ENCODE measurements at places on chromosomes 7 and 10.

DNA sequence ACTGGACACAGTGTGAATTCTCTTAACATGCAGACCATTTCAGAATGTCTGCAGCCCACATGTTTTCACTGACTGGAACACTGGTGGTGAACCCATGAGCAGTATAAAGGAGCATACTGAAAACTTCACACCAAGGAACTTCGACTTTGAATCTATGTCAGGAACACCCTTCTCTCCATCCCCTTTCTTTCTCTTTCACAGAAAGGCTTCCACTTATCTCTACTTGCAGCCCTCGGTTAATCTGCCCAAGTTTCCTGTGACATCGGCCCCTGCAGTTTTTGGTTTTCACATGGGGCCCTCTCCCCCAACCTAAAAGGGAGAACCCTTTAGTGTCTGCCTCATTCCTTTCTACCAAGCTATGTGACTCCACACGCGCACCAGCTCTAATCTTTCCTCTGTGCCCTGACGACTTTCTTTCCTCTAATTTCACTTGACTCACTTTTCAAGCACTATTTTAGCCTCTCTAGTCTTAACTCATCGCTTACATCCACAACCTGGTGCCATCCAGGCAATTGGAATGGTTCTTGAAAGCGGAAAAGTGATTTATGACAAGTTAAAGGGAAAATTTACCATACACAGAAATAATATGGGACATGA is 70.1 kb downstream of the RELN start:
- no peak for DNase-seq

- no peak for DNase-seq
Measured at GRCh38 chr7:80450621-80451308, 61.1 kb downstream of the GNAT3 start.

GRCh38 chr10:94963901-94964300 is 25.4 kb downstream of the CYP2C9 start:
- DNase-seq, result peak; percentile 5

GRCh38 chr10:91762878-91763277 is 35.3 kb upstream of the TNKS2 start:
- no peak for DNase-seq

GRCh38 chr10:79340646-79341244 is 6.5 kb upstream of the PPIF start:
- DNase-seq, result no peak

DNA sequence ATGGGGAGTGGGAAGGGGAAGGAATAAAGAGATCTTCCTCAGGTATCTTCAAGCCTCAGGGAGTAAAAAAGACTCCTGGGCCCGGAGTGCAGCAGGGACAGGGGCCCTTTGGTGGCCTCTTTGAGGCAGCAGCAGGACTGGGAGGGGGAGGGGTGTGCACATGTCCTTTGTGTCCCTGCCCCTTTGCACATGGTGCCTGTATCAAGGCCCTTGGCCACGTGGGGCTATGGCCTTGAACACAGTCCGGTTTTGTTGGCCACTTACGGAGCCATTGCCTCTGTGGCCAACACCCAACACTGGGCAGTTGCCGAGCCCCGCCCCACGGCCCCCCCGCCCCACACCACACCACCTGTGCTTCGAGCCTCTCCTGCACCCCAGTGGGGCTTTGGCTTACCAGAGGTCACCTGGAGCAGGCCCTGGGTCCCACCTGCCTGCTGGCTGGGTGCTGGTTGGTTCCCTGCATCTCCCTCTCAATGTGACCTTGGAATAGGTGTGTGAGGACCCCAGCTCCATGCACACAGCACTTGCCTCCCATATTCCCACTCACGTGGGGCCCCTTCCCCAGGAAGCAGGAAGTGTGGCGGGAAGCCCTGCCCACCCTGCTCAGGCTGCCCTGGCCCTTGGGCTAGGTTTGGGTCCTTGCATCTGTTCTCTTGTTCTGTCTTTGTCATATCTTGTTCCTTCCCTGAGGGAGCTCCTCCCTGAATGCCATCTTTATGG is 5.4 kb downstream of the SAP25 start:
- no peak for DNase-seq

GRCh38 chr7:30522159-30522558 is 17.5 kb upstream of the GGCT start:
- DNase-seq, result no peak

- no peak for DNase-seq
Measured at GRCh38 chr10:75651417-75651816, 220.0 kb downstream of the LRMDA start.

GRCh38 chr10:118937226-118937625 is 92.3 kb upstream of the NANOS1 start:
- no peak for DNase-seq

DNA sequence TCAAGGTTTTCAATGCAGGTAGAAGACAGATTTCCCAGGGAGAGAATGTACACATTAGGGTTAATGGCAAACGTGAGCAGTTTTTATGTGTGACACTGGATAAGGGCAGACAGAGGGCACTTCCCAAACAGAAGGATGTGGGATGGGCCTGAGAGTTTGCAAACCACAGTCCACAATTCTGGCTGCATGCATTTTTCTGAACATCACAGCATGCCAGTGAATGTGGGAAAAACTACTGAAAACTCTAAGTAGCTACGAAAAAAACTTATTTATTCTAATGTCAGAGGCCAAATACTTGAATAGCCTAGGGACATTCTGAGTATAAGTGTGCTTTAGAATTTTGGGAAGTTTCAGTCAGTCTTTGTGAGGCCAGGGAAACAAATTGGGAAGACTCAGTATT is 145.9 kb downstream of the NRCAM start:
- DNase-seq, result no peak

GRCh38 chr10:113463083-113463482 is 89.8 kb upstream of the HABP2 start:
- no peak for DNase-seq

DNA sequence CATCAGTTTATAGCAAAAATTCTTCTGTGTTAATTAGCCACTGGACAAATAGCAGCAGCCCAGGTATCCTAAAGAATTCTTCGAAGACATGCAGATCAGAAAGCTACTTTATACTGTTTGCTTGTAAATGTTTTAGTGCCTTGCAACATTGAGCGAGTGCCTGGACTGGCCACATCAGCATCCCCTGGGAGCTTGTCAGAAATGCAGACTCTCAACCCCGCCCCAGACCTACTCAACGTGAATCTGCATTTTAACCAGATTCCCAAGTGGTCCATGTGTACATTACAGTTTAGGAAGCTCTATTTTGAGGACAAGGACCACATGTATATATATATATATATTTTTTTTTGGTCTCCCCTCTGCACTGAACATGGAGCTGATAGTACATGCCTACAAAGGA is 18.5 kb upstream of the PLEKHS1 start:
- DNase-seq, result no peak

GRCh38 chr10:34193931-34194626 is 621.0 kb downstream of the PARD3 start:
- no peak for DNase-seq

DNA sequence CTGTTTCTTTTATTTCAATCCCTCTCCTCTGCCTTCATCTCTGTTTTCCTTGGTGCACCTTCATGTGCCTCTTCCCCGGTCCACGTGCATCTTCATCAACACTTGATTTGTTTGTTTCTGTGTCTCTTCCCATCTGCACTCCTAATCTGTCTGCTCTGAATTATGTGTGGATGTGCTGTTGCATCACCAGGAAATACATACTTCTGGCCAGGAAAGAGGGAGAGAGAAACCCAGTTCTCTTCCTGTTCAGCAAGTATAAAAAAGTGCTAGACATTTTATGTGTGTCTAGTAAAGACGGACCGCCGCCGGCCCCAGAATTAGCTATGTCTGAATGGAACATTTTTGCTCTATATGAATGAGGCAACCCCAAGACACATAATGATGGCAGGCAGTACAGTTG is 93.8 kb downstream of the CALD1 start:
- DNase-seq, result no peak

- no peak for DNase-seq
Measured at GRCh38 chr10:61990761-61991135, 89.2 kb downstream of the ARID5B start.

DNA sequence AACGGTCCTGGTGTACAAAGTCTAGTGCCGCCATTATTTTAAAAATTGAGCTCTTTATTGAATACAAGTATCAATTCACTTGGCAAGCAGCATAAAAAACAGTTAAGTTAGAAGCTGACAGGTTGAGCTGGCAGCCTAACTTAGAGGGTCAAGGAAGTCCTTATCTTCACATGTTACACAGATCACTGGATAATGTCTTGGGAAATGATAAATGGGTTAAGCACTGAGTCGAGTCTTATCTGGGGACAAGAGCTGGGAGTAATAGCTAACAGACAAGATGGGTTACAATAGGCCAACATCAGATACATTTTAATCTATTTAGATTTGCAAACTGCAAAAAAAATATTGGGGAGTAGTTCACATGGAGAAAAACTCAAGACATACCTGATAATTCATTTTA is 34.2 kb downstream of the SLC18A2 start:
- no peak for DNase-seq

DNA sequence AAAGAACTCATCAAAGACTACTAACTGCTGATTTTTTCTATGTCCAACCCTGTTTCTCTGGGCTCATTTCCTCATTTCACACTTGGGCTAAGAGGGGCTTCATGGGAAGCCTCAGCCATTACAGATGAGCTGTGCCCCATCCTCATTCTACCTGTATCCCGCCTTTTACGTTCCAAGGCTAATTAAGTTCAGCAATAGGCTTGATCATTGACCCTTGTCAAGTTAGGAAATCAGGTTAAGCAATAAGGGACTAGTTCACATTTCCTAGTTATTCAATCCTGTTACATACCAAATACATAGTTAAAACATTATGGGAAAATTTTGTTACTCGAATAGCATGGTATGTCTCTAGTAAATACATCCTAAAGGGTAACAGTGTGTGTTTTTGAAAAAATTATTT is 29.3 kb upstream of the AGBL3 start:
- DNase-seq, result no peak

DNA sequence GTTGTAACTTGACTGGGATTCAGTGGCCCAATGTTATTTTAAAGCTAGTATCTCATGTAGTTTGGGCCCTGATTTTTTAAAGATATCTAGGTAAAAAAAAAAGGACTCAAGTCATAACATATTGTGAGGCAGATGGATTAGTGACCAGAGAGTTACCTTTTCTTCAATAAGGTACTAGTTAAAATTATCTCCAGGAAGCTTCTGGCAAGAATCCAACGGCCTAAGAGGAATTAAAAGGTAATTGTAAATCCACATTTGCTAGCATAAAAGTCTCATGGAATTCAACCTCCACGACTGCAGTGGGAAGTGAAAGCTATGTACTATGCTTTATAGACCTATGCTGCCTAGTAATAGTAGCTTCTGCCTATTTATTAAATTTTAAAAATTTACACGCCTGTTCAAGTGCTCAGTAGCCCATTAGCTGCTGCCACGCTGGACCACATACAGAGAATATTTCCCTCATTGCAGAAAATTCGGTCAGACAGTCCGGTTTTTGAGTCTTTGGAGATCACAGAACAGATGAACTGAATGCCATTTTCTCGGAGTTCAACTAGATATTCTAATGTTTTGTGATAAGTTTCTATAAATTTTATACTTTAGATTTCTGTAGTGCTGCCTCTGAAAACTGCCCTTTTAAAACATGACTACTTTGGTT is 118.4 kb downstream of the NSUN6 start:
- no peak for DNase-seq

GRCh38 chr10:48627984-48628609 is 23.2 kb upstream of the ARHGAP22 start:
- DNase-seq, result no peak

- DNase-seq, result no peak
Measured at GRCh38 chr10:2982146-2982545, 85.2 kb upstream of the PFKP start.

DNA sequence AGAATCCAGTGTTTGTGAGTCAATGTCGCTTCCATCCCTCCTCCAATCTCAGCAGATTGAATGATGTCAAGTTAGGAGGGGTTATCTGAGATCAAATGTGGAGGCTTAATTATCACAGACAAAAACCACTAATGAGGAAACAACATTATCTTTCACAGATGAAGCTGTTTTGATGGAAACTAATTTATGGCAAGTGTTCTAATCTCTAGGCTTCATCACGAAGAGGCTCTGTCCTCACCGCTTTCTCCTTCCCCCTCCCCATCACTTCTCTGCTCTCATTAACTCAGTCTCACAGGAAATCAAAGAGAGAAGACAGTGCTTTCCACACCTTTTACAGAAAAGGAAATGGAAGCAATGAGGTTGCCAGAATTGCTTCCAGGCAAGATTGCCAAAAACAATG is 283.7 kb downstream of the BMPER start:
- no peak for DNase-seq

DNA sequence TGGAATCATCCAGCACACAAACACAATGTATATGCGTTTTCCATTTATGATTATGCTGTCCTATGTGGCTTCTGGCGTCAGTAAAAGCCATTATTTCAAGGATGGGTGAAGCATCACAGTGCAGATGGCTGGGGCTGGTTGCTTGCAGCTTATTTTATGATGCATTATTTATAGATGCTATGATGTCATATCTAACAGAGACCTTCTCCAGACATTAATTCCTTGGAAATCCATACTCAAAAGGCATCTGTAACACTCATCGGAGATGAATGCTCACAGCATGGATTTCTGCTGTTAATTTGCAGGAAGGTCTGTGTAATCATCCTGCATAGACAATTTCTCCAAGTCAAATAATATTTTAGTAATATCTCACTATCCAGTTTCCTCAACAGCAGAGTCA is 7.2 kb downstream of the RGS10 start:
- no peak for DNase-seq

DNA sequence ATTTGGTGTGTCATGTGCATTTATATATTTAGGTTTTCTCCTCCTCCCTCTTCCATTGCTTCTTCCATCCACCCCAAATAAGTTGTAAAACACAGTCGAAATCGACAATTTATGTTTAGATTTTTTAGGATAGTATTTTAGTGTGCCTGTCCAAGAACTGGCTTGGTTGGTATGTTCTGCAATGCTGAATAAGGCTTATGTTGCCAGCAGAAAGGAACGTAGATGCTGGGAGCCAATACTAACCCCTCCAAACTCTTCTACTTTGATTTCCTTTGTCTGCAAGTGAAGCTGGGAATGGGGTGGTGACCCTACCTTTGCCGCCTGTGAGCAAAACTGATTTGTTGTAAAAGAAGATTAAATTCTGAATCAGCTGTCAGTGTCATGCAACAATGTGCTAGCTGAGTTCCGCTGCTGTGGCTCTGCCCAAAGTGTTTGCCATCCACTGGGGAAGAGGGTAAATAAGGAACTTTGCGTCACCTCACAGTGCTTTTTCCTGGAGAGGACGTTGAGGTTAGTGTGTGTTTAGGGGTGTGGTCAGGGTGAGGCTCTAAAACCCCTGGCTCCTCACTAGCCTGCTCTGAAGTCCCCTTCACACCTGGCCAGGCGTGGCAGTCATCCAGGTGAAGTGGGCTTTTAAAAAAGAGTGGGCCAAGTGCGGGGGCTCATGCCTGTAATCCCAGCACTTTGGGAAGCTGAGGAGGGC is 44.4 kb downstream of the TACC2 start:
- DNase-seq, result no peak

GRCh38 chr7:24700521-24701260 is 56.6 kb downstream of the GSDME start:
- no peak for DNase-seq

GRCh38 chr7:13880789-13881188 is 108.7 kb downstream of the ETV1 start:
- DNase-seq, result no peak
